MG63 (cell line): ENCODE measurements at places on chromosomes 2 and 18. TPM values are rescaled to one million over a fixed set of nuclear protein-coding genes. Genes with fewer than 3 reads are reported as not detected.

NOL4 gene
- total RNA-seq: not detected in 2 replicates

ARHGAP25 gene
- total RNA-seq: not detected in 2 replicates

NDC80 gene
- 43.0 and 67.2 TPM in 2 replicates for total RNA-seq

GCG gene
- not detected in 2 replicates for total RNA-seq

CARF gene
- 0.82 and 0.99 TPM in 2 replicates for total RNA-seq

SPHKAP gene
- total RNA-seq: not detected in 2 replicates

RTP5 gene
- not detected in 2 replicates for total RNA-seq

SH2D6 gene
- 0.76 and 1.2 TPM in 2 replicates for total RNA-seq

PLGLB2 gene
- total RNA-seq: 7.0 TPM in 1 of 2 replicates, not detected in the other

TBR1 gene
- not detected in 2 replicates for total RNA-seq

SNORC gene
- 1.1 and 4.1 TPM in 2 replicates for total RNA-seq
